ENCODE measurements at places on chromosomes 12 and 14.

DNA sequence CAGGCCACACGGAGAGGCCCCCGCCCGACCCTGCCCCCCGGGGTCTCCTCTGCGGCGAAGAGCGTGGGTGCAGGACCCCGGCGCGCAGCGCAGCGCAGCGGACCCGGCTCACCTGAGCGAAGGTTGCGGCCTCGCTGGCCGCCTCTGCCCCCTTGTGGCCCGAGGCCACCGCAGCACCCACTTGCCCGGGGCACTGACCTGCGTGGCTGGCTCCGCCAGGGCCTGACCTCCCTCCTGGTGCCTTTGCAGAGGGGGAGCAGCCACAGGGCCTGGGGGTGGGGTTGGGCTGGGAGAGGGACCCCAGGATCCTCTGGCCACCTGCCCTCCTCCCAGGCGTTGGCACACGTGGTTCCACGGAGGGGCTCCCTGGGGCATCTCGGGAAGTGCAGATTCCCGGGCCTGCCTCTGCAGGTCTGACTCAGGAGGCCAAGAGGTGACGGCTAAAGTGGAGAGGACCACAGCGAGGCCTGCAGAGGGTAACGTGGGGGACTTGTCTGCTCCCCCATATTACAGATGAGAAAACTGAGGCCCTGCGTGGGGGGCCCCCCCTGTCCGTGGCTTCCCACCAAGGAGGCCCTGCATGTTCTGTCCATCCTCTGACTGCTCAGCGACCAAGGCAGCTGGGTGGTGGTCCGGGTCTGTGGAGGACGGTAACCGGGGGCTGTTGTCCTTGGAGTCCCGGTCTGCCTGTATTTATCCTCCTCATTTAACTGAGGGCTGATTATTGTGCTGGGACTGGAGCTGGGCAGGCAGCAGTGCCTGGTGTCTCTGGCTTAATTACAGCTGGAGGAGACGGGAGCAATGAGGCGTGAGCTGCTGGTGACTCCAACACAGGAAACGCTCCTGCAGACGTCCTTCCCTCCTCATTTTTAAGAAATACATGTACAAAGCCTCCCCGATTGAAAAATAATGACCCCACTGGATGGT, 67.9 kb upstream of the BEGAIN start:
- no peak for DNase-seq

- DNase-seq = no peak
Observed at GRCh38 chr14:91313154-91313850, 68.8 kb upstream of the GPR68 start.

DNA sequence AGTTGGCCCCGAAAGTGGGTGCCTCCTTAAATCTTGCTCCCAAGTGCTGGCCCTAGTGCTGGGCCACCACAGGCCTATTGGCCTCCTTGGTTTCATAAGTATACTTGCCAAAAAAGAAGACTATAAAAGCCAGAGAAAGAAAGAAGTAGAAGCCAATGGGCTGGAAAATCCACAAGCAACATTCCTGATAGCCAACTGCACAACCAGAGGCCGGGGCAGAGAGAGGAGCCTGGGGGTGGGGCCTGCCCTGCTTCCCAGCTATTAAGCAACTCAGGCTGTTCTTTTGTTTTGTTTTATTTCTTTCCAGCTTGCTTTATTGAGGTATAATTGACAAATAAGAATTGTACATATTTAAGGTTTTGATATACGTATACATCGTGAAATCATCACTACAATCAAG, 177.2 kb upstream of the NTF3 start:
- DNase-seq = no peak

- DNase-seq = peak; percentile 91
Observed at GRCh38 chr14:50677527-50678063, 9.5 kb upstream of the SAV1 start.

GRCh38 chr12:41936333-41936732, 208.3 kb downstream of the GXYLT1 start:
- no peak for DNase-seq

DNA sequence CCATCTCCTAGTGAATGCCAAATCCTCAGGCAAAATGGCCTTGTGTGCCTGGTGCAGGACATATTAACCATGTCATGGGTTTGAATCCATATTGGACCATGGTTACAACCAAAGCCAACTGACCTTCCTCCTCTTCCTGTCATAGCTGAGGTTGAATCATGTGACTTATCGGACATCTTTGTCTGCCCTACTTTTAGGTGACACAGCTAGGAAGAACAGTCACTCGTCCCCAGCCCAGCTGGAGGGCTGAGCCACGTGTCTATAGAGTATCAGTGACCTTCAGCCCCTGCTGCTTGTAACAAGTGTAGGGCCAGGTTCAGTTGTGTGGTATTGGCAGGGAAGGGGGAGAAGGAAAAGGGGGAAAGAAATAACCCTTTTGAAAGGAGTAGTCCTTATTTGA, 225.2 kb downstream of the KTN1 start:
- DNase-seq = no peak

DNA sequence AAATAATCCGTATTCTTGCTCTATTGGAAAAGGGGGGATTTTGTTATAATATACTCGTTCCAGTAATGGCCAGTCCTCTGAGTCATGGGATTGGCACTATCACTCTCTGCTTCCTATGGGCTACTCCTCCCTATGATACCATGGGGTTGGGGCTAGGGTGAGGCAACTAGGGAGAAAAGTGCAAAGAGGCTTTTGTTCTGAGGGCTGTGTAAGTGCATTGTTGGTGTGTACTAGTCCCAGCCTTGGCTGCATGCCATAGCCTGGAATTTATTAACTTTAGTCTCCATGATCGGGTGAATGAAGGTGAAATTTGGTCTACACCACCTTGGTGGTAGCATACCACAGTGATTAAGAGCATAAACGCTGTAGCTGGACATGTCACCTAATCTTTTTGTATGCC, 247.6 kb downstream of the RPAP3 start:
- peak; percentile 48 for DNase-seq

GRCh38 chr14:73460691-73461127, 2.4 kb upstream of the NUMB start:
- peak; percentile 40 for DNase-seq

- no peak for DNase-seq
Observed at GRCh38 chr12:131608740-131609690, 101.9 kb upstream of the SFSWAP start.
